Endothelial cell (in vitro differentiated cells): ENCODE measurements at places on chromosomes 6 and 20. TPM values are rescaled to one million over a fixed set of nuclear protein-coding genes. Genes with fewer than 3 reads are reported as not detected.

GRCh38 chr6:19845266-19846041, 8.3 kb downstream of the ID4 start:
- no peak for DNase-seq

TRIM10 gene
- total RNA-seq = not detected

ABCF1 gene
- 57.2 TPM for total RNA-seq

GRCh38 chr6:35294308-35294945, 3.2 kb upstream of the DEF6 start:
- peak; percentile 31 for DNase-seq

DNA sequence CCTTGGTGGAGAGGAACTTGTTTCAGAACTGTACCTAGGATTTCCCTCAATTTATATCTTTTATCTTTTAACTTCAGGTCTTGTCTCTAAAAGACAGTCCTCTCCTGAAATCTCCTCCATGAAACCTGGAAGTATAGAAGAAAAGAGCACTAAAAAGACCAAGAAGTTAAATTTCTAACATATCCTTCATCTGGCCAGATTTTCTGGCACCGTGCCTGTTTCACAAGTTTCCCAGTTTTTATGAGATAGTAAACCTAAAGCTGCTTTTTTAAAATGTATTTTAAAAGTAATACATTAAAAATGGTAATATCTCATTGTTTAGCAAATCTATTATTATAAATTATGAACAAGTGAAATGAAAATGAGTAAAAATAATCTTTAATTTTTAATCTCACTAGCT, 348.3 kb upstream of the RSPO3 start:
- DNase-seq = no peak

SNRPB2 gene
- total RNA-seq = 61.9 TPM

DNA sequence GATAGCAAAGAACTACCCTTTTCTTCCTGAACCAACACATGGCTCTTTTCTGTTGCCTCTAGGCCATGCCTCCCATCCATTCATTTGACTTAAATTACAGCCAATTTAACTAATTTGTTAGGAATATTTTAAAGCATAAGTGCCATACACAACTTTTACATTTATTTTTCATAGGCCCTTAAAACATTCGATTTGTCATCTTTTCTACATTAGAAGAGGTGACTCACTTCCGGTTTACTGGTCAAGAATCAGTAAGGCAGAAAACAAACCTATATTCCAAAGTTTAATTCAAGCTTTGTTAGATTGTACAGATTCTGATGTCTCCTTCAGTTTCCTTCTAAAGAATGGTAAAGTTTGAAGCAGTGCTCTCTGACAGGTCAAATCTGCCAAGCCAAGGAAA, 344.3 kb downstream of the SAMD5 start:
- DNase-seq = no peak

DNA sequence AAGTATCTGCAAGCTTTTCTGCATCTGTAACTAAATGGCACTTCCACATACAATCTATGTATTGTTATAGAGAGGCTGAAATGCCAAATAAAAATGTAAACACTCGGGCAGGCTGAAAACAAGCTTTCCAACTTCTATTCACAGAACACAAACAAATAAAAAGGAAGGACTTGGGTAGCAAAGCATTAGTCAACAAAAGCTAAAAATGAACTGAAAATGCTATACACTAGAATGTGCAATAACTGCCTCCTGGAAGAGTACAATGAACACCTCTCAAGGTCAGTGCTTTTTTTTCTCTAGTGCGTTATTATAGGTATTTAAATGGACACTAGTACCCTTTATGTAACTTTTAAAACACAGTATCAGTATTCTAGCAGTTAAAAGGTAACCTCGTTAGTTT, 31.4 kb downstream of the STK38 start:
- no peak for DNase-seq

- peak; percentile 31 for DNase-seq
These were observed 710 bp downstream of the BTBD9 start for GRCh38 chr6:38638941-38639497.

DNA sequence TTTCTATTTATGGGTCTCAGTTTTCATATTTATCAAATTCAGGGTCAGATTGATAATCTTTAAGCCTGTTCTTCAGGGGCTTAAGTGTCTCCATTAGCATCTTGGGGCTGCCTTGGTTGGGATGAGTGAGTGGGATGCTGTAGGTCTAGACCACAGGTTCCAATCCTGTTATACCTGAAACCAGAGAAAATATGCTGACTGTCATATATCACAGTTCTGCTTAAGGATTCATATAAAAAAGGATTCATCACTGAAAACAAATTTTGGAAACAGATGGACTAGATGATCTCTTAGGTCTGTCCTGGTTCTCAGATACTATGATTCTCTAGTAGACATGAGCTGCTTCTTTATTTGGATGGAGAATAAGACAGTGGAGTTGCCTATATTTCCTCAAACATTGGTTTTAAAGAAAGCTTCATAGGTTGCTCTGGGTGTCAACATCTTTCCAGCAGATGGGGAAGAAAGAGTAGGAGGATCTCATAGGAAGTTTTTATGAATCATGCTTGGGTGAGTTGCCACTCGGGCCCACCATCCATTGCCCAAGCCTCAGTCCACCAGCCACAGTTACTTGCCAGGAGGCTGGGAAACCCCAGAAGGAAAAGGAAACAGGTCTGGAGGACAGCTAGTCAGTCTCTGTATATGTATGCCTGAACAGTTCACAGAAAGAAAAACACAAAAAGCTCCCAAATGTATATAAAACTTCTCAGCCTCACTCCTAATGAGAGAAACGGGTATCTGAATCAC, 42.9 kb upstream of the MAP7 start:
- no peak for DNase-seq

GSTA4 gene
- total RNA-seq = 16.2 TPM

GRCh38 chr6:159062976-159063375, 18.2 kb upstream of the TAGAP start:
- DNase-seq = no peak

COL9A3 gene
- total RNA-seq = 1.8 TPM

ME1 gene
- 13.4 TPM for total RNA-seq

GRCh38 chr6:149060300-149060984, 257.1 kb upstream of the TAB2 start:
- no peak for DNase-seq

DNA sequence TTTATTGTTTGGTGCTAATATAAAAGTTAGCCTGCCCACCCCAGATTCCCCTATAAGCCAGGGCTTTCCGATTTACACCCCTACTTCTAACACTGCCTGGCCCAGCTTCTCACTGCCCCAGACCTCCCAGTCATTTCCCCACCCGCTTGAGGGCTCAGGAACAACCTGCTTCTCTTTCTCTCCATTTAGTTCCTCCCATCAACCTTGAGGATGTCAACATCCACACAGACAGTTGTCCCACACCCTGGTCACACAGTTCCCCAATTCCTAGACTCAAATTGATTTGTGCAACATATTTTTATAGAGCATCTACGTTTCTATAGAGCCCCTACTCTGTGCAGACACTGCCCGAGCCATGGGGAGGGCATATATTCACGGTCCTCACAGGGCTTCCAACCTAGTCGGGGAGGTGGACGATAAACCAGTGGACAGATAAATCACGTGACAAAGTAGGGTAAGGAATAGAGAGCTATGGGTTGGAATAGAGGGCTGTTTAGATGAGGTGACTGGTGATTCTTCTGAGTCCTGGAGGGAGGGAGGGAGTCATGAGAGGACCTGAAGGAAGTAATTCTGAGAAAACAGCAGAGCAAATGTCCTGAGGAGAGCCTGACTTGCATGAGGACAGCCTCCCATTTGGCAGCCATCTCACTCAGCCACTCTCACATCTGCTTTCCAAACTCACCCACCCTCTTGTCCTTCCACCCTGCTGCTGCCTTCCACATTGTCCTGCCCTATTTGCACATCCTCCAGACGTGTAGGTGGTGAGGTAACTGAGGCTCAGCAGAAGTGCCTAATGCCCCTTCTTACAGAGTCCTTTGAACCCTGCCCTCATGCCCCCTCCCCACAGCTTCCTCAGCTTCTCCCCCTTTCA, 6.3 kb downstream of the GABRR2 start:
- no peak for DNase-seq

DNA sequence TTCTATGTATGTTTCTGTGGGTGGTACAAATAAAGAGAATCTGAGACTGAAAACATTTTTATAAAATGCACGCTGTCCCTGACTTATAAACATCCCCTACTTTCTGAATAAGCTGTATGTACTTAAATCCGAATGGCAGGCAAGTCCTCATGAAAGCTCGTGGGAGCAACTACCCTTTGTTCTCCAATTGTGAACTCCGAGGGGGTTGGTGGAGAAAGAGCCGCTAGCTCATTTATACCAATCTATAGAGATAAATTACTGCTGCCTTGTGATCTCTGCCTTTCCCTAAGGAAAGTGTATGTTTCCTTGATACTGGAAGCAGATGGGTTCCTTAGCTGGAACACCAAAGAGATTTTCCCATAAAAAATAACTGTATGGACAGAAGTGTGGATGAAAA, 84.5 kb downstream of the GJA10 start:
- no peak for DNase-seq

DNA sequence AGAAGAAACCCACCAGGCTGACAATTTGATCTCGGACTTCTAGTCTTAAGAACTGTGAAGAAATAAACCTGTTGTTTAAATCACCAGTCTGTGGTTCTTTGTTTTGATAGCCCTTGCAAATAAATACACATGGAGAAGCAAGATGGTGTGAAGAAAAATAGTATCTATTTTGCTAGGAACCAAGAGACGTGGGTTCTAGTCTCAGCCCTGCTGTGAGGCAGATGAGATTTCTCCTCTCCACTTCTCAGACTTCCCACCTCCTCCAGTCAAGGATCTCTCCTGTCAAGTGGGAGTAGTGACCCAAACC, 294.9 kb upstream of the JARID2 start:
- DNase-seq = no peak

PLCB1 gene
- 8.1 TPM for total RNA-seq

- DNase-seq = no peak
These were observed 27.5 kb upstream of the ADGRF4 start for GRCh38 chr6:47670851-47671250.

GRCh38 chr20:32364554-32365208, 6.5 kb downstream of the ASXL1 start:
- no peak for DNase-seq

DNA sequence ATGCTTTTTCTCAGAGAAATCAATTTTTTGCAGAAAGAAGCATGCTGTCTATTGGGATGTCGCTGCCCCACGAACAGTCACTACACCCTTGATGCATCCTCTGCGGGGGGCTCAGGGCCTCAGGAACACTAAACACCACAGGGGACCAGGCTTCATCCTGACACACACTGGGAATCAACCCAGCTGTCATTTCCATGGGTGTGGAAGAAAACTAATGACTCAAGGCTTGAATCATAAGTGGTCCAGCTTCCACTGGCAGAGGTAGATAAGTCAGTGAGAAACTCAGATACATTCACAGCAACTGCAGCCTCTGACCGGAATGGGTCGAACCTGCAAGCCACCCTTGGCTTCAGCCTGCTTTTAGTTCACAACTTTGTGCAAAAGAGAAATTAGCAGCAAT, 81.3 kb upstream of the SPTLC3 start:
- DNase-seq = no peak

OXT gene
- total RNA-seq = not detected

DNA sequence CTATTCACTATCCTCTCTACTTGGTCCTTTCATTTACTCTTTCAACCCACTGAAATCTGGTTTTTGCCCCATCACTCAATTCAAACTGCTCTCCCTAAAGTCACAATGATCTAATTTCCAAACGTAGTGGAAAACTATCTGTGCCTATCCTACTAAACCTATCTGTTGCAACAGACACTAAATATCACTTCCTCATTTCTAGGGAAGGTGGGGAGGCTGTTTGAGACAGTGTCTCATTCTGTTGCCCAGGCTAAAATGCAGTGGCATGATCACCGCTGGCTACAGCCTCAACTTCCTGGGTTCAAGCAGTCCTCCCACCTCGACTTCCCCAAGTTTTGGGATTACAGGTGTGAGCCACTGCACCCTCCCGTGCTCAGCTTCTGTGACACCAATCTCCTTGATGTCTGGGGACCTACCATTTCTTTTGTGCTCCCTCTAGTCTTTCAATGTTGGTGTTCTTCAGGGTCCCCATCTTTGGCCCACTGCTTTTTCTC, 8.8 kb downstream of the RANBP9 start:
- no peak for DNase-seq

FAM83C gene
- not detected for total RNA-seq

- no peak for DNase-seq
These were observed 275.0 kb upstream of the PREP start for GRCh38 chr6:105677671-105678475.

DNA sequence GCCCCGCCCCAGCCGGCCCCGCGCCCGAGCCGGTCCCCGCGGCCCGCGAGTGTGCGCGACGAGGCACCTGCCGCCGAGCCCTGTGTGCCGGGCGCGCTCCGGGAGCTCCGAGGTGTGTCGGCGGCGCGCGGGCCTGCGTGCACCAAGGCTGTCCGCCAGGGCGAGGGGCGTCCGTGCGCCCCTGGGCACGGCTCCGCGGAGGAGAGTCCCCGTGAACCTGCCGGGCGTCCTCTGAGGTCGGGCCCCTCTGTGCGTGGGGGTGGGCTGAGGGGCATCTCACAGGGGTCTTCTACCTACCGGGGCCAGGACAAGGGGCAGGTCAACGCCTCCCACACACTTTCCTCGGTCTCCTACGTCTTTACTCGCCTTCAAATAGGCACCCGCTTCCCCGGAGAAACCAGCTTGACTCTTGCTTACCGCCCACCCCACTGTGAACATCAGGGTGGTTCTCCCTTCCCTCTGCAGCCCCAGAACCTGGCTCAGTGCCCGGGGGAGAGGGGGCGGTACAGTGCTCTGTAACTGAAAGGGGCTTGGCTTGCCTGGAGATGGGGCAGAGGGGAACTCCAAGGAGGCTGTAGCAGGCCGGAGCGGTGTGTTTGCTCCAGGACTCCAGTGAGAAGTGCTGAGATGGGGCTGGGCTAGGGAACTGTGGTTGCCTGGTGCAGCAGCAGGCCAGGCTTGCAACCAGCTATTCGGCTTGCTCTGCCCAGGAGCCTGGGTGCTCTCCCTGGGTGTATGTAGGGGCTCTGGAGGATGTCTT, at the start of gene SAMD10:
Gene SAMD10, minus strand, starts transcription at position 86 of the 760 bp plus-strand sequence. CDS start 175 bp downstream, outside the sequence.
- peak; percentile 66 for DNase-seq

DNA sequence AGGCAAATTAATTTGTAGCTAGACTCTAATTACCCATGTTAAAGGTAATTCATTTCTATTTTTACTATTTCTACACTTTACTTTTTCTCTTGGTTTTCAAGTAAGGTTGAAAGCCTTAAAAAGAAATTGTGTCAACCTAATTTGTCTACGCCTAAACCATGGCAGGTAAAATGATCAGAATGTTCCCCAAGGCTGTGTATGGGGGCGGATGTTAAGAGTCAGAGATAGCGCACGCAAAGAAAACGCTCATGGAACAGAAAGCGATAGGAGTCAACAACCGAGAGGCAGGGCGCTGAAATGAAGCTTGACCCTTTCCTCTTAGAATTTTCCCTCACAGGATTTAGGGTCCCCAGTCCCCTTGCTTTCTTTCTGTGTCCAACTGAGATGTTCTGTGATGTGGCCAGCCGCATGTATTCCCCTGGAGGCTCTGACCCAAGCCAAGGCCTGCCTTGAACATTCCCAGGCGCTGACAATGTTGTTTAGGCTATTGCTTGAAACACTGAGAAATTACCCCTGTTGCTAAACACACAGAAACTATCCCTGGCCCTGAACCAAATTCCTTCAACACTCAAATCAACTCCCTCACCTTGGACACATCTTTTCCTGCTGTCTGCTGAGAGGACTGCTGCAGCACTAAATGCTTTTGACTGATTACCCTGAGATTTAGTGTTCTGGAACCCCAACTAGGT, 10.9 kb downstream of the PSMB1 start:
- DNase-seq = no peak
